ENCODE measurements at places on chromosomes 1 and 21. TPM values are rescaled to one million over a fixed set of nuclear protein-coding genes. Genes with fewer than 3 reads are reported as not detected.

Gene AMY1B
- polyA plus RNA-seq, result not detected

GRCh38 chr21:28916150-28916893 lies 76.4 kb downstream of the LTN1 start:
- no peak overlapping the region for H3K4me3 ChIP-seq
- no peaks in the 10 kb centered on the region for H3K27me3 ChIP-seq
- no peaks in the 10 kb centered on the region for H3K4me1 ChIP-seq

Gene LEFTY1
- not detected for polyA plus RNA-seq

GRCh38 chr21:29658177-29658933 lies 281.4 kb downstream of the GRIK1 start:
- H3K4me3 ChIP-seq, result no peak overlapping the region
- H3K36me3 ChIP-seq, result no peaks in the 10 kb centered on the region
- DNase-seq, result no peak
- no peak overlapping the region for H3K27ac ChIP-seq
- peaks cover 3% of the 10 kb centered on the region for H3K4me1 ChIP-seq
- no peaks in the 10 kb centered on the region for H3K27me3 ChIP-seq

DNA sequence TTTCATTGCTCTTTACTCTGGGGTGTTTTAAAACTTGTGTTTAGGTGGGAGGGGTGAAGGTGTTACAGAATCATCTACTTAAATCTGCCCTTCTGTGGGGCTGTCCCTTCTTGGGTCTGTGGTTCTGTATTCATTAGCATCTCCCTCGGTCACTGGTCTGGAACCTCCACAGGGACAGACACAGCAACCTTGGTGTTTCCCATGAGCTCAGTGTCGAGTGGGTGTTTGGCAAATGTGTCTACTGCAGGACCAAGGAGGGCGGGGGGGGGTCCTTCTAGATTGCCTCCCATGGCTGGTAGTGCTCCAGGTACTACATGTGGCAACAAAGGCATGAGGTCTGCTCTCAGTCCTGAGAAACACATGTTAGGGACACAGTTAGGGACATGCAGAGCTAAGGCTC lies 273.4 kb downstream of the PCP4 start:
- no peaks in the 10 kb centered on the region for H3K27me3 ChIP-seq
- no peak for DNase-seq
- H3K4me1 ChIP-seq, result no peaks in the 10 kb centered on the region
- H3K36me3 ChIP-seq, result no peaks in the 10 kb centered on the region
- no peak overlapping the region for H3K4me3 ChIP-seq

DNA sequence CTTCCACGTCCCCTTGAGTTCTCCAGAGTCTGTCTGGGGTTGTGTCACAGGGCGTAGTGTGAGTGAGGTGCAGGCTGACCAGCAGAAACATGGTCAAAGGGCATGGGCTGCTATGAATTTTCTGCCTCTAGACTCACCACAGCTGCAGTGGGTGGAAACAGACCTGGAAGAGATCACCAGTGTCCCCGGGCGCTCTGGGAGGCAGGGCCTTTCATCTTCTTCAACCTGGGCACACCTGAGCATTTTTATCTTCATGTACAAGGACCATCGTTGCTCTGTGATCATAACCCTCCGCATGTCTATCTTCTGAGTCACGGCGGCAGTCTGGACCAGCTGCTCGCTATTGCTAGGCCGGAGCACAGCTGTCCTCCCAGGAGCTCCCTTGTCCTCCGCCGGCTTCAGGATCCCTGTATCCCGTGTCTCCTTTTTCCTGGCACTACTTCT lies 29.6 kb downstream of the DEGS1 start:
- no peaks in the 10 kb centered on the region for H3K36me3 ChIP-seq
- H3K4me3 ChIP-seq, result no peak overlapping the region
- no peak overlapping the region for H3K27ac ChIP-seq
- peaks cover 7% of the 10 kb centered on the region for H3K4me1 ChIP-seq
- DNase-seq, result no peak

Gene DENND2C
- polyA plus RNA-seq, result 1.5 TPM

GRCh38 chr1:112063781-112064728 lies 74.6 kb upstream of the KCND3 start:
- no peak overlapping the region for H3K27ac ChIP-seq
- no peak for DNase-seq
- H3K4me1 ChIP-seq, result no peaks in the 10 kb centered on the region
- H3K27me3 ChIP-seq, result no peaks in the 10 kb centered on the region
- no peaks in the 10 kb centered on the region for H3K36me3 ChIP-seq

- no peaks in the 10 kb centered on the region for H3K4me1 ChIP-seq
- H3K36me3 ChIP-seq, result no peaks in the 10 kb centered on the region
- no peak overlapping the region for H3K4me3 ChIP-seq
These were observed 424.0 kb downstream of the MATN1 start for GRCh38 chr1:30299393-30299792.

Gene FMOD
- 2.9 TPM for polyA plus RNA-seq

Gene TDRKH
- polyA plus RNA-seq, result 1.8 TPM

Gene LCE2A
- 0.91 TPM for polyA plus RNA-seq

Gene FBXO2
- 0.81 TPM for polyA plus RNA-seq

DNA sequence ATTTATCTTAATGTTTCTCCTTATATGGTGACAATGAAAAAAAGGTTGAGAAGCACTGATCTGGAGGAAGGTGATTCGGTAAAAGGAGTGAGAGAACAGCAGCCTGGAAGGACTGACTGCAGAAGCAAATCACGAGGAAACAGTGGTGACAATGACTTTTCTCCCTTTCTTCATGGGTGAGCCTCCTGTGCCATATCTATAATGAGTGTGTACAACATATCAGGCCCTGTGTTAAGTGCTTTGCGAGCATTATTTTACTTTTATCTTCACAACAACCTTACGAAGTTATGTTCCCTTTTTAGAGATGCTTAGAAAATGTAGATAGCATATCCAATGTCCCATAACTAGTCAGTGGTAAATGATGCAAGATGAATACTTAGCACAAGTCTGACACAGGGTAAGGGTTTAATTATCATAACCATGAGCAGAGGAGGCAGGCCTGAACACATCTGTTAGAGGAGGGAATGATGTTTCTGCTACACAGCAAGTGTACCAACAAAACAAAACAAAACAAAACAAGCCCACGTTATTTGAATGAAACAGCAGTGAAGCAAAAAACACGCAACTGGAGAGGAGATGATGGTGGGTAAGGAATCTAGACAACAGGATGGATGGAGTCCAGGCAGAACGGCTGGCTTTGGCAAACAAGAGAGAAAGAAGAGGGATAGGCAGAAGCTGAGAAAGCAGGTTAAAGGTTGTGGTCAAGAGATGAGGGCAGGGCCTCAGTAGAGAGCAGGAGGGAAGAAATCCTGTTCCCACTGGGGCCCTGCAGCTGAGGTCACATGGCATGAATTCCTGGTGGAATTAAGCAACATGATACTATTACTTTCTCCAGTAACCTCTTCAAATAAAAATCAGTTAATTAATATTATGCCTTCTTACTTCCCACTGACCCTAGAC lies 29.6 kb downstream of the GNG12 start:
- no peaks in the 10 kb centered on the region for H3K27me3 ChIP-seq
- no peak overlapping the region for H3K4me3 ChIP-seq
- H3K4me1 ChIP-seq, result peaks cover 11% of the 10 kb centered on the region
- no peak for DNase-seq
- no peak overlapping the region for H3K27ac ChIP-seq

Gene DDR2
- polyA plus RNA-seq, result 192 TPM

DNA sequence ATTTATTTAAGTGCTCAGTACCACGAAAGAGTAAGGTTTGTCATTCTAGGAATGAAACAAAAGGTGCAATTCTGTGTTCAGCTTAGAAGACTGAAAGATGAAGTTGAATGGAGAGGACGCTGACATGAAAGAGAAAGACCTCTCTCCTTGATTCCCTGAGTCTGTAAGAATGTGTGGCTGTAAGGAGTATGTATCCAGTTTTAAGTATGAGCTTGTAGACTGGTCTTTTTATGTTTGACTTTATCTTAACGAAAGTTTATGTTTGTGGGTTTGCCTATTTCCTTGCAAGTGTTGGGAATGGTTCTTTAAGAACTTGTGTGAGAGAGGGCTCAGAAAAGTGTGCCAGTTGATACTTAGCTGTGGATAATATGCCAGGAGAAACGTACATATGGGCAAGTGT lies 1.4 kb downstream of the CHD1L start:
- H3K4me3 ChIP-seq, result peak overlapping the region; percentile 73
- H3K36me3 ChIP-seq, result no peaks in the 10 kb centered on the region
- H3K4me1 ChIP-seq, result peaks cover 5% of the 10 kb centered on the region
- no peak for DNase-seq
- H3K27ac ChIP-seq, result peak overlapping the region; percentile 92

- H3K4me3 ChIP-seq, result no peak overlapping the region
- no peaks in the 10 kb centered on the region for H3K27me3 ChIP-seq
- H3K4me1 ChIP-seq, result no peaks in the 10 kb centered on the region
- H3K27ac ChIP-seq, result no peak overlapping the region
These were observed 28.4 kb downstream of the TOMM20 start for GRCh38 chr1:235100194-235100772.

Gene DCDC2B
- not detected for polyA plus RNA-seq

DNA sequence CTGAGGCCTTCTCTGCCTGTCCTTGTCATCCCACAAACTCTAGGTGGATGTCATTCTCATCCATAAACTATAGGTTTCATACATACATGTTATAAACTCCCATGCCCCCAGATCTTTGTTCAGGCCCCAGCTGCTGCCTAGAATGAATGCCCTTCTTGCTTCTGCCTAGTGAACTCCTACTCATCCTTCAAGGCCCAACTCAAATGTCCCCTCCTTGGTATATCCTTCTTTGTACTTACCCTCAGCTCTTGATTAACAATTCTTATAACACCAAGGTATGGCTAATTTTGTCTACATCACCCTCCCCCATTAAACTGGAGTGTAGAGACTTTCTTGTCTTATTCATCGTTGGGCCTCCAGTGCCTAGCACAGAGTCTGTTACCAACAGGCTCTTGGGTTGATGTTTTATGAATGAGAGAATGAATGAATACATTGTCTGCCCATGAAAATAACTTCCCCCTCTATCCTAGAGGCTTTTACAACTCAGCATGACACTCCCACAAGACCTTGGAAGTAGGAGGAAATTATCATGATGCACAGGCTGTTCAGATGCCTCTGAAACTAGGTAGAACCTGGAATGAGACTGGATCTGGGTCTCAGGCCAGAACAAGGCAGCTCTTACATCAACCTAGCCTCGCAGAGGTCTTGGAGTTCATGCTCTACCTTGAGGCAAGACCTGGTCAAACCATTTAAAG lies 26.9 kb downstream of the EPHB2 start:
- no peak overlapping the region for H3K4me3 ChIP-seq
- peaks cover 18% of the 10 kb centered on the region for H3K4me1 ChIP-seq
- H3K27ac ChIP-seq, result no peak overlapping the region
- no peak for DNase-seq
- H3K27me3 ChIP-seq, result no peaks in the 10 kb centered on the region

Gene WDR64
- not detected for polyA plus RNA-seq
